ENCODE measurements at places on chromosomes 1 and 21.

DNA sequence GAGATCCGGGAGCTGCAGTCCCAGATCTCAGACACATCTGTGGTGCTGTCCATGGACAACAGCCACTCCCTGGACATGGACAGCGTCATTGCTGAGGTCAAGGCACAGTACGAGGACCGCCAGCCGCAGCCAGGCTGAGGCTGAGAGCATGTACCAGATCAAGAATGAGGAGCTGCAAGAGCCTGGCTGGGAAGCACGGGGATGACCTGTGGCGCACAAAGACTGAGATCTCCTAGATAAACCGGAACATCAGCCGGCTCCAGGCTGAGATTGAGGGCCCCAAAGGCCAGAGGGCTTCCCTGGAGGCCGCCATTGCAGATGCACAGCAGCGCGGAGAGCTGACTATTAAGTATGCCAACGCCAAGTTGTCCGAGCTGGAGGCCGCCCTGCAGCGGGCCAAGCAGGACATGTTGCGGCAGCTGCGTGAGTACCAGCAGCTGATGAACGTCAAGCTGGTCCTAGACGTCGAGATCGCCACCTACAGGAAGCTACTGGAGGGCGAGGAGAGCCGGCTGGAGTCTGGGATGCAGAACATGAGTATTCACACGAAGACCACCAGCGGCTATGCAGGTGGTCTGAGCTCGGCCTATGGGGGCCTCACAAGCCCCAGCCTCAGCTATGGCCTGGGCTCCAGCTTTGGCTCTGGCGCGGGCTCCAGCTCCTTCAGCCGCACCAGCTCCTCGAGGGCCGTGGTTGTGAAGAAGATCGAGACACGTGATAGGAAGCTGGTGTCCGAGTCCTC is 25.5 kb downstream of the ETV3L start:
- peak; percentile 83 for DNase-seq

GRCh38 chr1:28045777-28046176 is 42.6 kb downstream of the EYA3 start:
- DNase-seq: no peak

DNA sequence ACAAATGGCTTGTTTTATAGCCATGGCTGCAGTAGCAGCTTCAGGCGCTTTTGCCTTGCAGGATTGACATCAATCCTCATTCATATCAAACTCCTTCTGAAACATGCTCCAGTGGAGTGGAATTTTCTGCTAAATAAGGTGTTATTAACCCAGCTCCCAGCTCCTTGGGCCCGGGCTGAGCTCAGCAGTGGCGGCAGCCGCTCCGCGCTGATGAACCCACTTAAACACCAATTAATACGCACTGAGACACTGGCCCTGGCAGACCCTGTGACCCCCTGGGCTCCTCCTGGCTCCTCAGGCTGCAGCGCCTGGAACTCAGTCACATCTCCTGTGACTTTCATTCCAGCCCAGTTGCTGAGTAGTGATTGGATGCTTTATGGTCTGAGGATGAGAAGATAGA is 137.4 kb upstream of the GRIK3 start:
- DNase-seq: no peak

DNA sequence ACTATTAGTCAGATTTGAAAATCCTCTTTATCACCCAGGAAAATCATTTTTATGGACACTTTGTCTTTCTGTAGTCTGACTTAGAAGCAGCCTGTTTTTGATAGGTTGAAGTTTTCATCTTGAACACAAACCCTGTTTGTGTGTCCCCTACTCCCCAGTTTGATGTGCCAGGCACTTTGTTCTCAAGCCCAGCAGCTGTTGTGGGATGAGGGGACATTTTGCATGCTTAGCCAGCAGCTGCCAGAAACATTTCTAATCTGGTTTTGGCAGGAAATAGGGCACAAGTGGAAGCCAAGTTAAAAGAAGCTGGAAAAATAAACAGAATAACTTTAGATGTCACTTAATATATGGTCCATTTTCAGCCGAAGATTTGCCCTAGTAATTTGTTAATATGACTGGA is 29.9 kb downstream of the ACTN2 start:
- peak; percentile 80 for DNase-seq

- no peak for DNase-seq
These were observed 61.9 kb downstream of the TCP10L start for GRCh38 chr21:32523463-32523862.

- DNase-seq: no peak
These were observed 44.7 kb downstream of the SLC30A10 start for GRCh38 chr1:219883400-219884332.

DNA sequence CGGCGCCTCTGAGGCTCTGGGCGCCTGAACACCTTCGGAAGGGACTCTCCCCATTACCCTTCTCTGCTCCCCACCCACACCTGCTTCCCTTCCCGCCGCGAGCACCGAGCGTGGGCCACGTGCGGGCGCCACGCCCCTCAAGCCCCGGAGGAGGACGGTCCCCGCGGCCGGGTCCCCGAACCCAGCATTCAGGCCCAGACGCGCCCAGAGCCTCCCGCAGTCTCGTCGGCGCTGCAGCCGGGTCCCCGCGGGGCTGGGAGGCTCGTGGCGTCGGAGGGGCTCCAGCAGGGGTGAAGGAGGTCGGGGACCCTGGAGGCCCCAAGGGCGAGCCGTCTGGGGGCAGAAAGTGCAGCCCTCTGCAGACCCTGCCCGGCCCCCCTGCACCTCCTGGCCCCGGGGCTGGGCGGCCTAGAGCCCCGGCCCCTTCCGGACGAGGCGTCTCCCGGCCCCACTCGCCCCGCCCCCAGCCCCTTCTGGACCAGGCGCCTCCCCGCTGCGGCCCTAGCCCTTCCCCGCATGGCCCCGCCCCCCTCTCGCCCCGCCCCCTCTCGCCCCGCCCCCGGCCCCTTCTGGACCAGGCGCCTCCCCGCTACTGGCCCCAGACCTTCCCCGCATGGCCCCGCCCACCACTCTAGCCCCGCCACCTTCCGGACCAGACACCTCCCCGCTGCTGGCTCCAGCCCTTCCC is 378 bp upstream of the SMIM1 start:
- peak; percentile 80 for DNase-seq

DNA sequence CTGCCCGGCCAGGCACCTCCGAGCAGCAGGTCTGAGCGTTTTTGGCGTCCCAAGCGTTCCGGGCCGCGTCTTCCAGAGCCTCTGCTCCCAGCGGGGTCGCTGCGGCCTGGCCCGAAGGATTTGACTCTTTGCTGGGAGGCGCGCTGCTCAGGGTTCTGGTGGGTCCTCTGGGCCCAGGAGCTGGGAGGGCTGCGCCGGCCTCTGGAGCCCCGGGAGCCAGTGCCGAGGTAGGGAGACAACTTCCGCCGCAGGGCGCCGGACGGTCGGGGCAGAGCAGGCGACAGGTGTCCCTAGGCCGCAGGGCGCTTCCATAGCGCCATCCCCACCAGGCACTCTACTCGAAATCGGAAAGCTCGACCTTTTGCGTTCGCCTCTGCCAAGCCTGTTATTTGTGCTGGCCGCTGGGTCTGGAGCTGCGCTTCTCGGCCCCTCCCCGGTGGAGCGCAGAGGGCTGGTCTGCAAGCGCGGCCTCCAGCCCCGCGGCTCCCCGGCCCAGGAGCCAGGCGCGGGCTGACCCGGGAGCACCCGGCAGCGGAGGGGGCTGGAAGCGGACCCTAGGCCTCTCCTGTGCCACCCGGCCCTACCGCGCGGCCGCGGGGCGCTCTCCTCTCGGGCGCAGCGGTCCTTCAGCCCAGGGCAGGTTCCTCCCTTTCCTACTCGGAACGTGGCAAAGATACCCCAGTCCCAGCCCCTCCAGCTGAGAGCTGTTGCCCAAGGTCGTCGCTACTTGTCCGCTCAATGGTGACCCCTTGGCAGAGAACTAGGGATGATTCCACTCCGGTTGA is 2.2 kb downstream of the SIM2 start:
- no peak for DNase-seq

DNA sequence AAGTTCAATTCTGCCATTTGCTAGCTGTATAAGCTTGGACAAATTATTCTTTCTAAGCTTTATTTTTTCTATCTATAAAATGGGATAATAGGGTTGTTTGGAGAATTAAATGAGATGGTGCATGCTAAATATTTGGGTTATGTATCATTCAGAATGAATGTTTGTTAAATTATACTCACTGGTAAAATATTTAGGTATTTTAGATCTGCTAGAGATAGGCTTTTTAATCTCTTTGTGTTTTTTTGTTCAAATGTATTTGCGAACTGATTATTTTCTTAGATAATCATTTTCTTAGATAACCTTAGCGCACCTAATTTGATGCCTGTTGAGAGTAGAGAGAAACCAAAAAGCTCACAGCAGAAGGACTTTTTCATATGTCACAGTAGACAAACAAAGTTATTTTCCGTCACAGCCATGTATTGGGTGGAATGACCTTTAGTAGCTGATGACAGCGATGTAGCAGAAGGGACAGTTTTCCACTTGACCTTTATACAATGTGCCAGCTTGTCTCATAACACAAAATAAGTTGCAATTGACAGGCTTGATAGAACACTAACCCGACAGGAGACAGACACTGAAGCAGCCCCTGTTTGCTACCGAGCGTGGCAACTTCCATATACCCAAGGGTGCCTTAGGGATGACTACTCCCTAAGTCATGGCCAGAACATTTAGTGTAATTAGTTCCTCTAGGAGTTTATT is 93.0 kb downstream of the DISC1 start:
- no peak for DNase-seq

DNA sequence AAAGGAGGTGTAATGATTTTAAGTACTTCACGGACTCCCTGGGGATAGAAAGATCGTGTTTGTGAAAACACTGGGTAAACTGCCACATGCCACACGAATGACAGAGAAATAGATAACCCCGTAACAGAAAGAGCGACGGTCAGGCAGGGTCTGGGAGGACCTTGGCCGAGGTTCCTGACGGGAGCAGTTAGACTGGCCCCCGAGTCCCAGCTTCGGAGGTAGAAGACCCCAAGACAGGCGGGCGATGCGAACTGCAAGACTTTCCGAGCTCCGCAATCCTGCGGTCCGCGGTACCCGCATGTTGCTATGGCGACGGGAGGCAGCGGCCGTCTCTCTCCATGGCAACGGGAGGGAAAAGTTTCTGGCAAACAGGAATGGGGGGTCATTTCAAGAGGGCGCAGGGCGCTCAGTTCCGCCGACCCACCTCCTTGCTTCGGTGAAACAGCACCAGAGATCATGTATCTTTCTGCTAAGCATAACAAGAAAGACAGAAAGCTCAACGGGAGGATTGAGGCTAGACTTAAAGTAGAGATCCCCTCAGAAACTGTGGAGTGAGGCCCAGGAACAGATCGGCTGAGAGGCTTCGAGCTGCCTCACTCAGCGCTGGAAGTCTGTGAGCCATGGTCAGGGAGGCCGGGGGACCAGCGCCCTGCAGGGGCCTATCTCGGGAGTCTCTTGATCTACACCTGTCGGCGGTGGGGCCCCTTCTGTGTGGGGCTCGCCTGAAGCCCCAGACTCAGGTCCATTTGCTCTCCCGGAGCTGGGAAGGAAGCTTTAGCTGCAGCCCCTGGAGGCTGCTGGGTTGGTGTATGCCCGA is 685 bp upstream of the SYT6 start:
- DNase-seq: peak; percentile 54

- no peak for DNase-seq
These were observed 30.9 kb downstream of the ADAMTS5 start for GRCh38 chr21:26935977-26936376.

- no peak for DNase-seq
These were observed 3.4 kb downstream of the SCCPDH start for GRCh38 chr1:246727594-246727993.

DNA sequence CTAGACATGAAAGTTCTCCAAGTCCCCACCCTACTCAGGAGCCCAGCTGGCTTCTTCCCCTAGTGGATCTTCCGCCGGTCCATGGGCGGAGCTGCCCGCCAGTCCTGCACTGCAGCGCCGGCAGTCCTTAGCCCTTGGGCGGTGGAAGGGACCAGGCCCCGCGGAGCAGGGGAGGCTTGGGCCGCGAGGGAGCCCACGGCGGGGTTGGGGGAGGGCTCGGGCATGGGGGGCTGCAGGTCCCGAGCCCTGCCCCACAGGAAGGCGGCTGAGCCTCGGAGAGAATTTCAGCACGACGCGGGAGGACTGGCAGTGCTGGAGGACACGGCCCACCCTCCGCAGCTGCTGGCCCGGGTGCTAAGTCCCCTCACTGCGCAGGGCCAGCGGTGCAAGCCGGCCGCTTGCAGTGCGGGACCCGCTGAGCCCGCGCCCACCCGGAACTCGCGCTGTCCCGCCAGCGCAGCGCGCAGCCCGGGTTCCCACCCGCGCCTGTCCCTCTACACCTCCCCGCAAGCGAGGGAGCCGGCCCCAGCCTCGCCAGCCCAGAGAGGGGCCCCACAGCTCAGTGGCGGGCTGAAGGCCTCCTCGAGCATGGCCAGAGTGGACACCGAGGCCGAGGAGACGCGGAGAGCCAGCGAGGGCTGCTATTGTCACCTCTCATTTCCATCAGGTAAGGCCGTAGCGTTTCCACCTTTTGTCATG is 1398.6 kb downstream of the MRPL39 start:
- no peak for DNase-seq

DNA sequence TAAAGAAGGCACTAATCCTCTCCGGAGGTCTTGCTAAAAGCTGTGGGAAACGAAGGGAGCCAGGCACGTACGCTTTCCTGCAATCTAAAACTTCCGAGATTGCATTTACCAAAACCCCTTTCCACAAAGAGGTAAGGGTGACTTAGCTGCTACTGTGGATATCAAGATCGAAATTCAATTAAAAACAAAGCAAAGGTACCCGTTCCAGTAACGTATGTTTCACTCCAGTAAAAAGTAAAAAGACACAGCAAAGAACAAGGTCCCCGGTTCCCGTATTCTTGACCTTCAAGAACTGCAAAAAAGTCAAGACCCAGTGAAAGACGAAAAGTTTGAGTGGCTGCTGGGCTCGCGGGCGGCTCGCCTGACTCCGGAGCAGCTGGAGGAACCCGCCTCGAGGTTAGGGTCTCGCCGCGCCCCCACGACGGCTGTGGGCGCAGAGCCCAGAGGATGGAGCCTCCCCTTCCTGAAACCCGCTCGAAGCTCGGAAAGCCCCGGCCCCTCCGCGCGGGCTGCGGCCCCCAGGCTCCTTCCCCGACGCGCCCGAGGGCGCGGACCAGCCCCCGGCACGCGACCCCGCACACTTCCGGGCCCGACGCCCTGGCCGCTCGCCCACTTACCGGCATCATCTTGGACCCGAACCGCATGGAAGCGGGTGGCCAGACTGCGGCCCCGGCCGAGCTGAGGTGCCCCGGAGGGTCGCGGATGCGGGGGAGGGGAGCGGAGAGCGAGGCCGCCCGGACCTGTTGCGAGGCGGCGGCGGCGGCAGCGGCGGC is 524 bp downstream of the TP53BP2 start:
- DNase-seq: peak; percentile 28

- no peak for DNase-seq
These were observed 30.9 kb upstream of the SERTAD4 start for GRCh38 chr1:210201681-210202080.

DNA sequence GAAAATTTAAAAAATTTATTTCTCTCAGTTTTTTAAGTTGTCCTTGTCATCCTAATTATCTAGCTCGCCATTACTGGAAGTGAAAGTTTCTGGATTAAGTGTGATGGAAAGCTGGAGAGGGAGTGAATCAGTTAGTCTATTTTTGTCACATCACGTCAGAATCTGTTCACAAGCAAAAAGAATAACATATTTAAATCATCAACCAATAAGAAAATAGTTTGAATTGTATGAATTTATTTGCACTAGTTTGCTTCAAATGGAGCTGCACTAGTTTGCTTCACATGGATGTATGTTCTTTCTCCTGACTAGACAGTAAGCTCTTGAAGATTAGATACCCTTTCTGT is 22.8 kb downstream of the PHC2 start:
- DNase-seq: no peak

- no peak for DNase-seq
These were observed 59.1 kb upstream of the SIM2 start for GRCh38 chr21:36639769-36640168.
